ENCODE measurements at places on chromosomes 13 and 19. TPM values are rescaled to one million over a fixed set of nuclear protein-coding genes. Genes with fewer than 3 reads are reported as not detected.

Gene ICAM5
- polyA plus RNA-seq = 0.24 TPM

Gene TEX26
- 0.77 TPM for polyA plus RNA-seq

Gene PRR20D
- polyA plus RNA-seq = not detected

Gene MCEMP1
- polyA plus RNA-seq = 0.61 TPM

Gene KMT2B
- polyA plus RNA-seq = 31.2 TPM

Gene CATSPERD
- not detected for polyA plus RNA-seq

Gene PVR
- 34.1 TPM for polyA plus RNA-seq

Gene INSR
- polyA plus RNA-seq = 37.0 TPM

Gene SMIM44
- not detected for polyA plus RNA-seq

Gene ZNF729
- polyA plus RNA-seq = 0.97 TPM

Gene C19orf73
- polyA plus RNA-seq = 0.99 TPM

Gene SIGLEC9
- 1.1 TPM for polyA plus RNA-seq

Gene DAND5
- 0.18 TPM for polyA plus RNA-seq

Gene ETV2
- polyA plus RNA-seq = 1.6 TPM

Gene ZNF224
- 31.8 TPM for polyA plus RNA-seq

Gene CDC42EP5
- polyA plus RNA-seq = 37.1 TPM

Gene NCAN
- 0.09 TPM for polyA plus RNA-seq

Gene PRX
- 14.0 TPM for polyA plus RNA-seq

Gene PRODH2
- polyA plus RNA-seq = 28.7 TPM

Gene SHANK1
- 5.5 TPM for polyA plus RNA-seq

Gene MBD3L2
- not detected for polyA plus RNA-seq

Gene CEBPG
- 17.5 TPM for polyA plus RNA-seq

Gene FUT3
- 0.40 TPM for polyA plus RNA-seq

Gene CRB3
- 21.7 TPM for polyA plus RNA-seq

Gene VSTM2B
- 0.60 TPM for polyA plus RNA-seq

Gene ZNF429
- polyA plus RNA-seq = 31.9 TPM

Gene LILRA1
- 0.43 TPM for polyA plus RNA-seq

Gene ZNF728
- 0.13 TPM for polyA plus RNA-seq

Gene C13orf46
- 0.09 TPM for polyA plus RNA-seq

Gene OR7C1
- polyA plus RNA-seq = 0.06 TPM

Gene CLEC17A
- polyA plus RNA-seq = 0.11 TPM

Gene LGALS7
- 1.00 TPM for polyA plus RNA-seq
